Fibroblast of villous mesenchyme (primary cell): ENCODE measurements at places on chromosomes 2 and 18. TPM values are rescaled to one million over a fixed set of nuclear protein-coding genes. Genes with fewer than 3 reads are reported as not detected.

The DNAH6 gene
- under 0.01 TPM in 2 replicates for total RNA-seq

The SNTG2 gene
- under 0.01 and 1.6 TPM in 2 replicates for total RNA-seq

The ACMSD gene
- not detected in 2 replicates for total RNA-seq

The DPP10 gene
- total RNA-seq: under 0.01 and 0.32 TPM in 2 replicates

The ZNF396 gene
- total RNA-seq: 0.64 and 1.3 TPM in 2 replicates

The FBXO48 gene
- 0.32 and 0.86 TPM in 2 replicates for total RNA-seq

The GPR17 gene
- not detected in 2 replicates for total RNA-seq

The ATP8B1 gene
- total RNA-seq: 26.3 and 28.3 TPM in 2 replicates

The DPP4 gene
- total RNA-seq: 58.6 and 130 TPM in 2 replicates

The SKA1 gene
- 9.0 and 13.4 TPM in 2 replicates for total RNA-seq

The CRYBA2 gene
- 1.3 TPM in 1 of 2 replicates, not detected in the other for total RNA-seq
